ENCODE measurements at places on chromosomes 3 and 15. TPM values are rescaled to one million over a fixed set of nuclear protein-coding genes. Genes with fewer than 3 reads are reported as not detected.

DNA sequence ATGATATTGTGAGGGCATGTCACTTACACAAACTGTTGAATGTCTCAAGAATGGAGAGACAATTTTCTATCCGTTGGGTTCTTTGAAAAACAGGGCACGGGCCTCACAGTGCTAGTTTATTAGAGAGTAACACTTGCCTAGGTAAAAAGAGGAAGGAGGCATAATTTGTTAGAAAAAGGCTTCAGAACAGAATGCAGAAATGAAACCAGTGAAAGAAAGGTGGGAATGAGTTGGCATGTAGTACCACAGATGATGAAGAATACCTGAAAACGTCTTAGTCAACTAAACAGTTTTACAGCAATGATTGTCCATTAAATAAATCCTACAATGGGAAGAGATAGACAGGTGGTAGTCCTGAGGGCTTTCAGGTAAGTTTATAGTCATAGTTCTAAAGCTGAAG lies 1399.7 kb upstream of the CADM2 start:
- H3K4me3 ChIP-seq = no peak overlapping the region
- H3K4me1 ChIP-seq = no peaks in the 10 kb centered on the region

DNA sequence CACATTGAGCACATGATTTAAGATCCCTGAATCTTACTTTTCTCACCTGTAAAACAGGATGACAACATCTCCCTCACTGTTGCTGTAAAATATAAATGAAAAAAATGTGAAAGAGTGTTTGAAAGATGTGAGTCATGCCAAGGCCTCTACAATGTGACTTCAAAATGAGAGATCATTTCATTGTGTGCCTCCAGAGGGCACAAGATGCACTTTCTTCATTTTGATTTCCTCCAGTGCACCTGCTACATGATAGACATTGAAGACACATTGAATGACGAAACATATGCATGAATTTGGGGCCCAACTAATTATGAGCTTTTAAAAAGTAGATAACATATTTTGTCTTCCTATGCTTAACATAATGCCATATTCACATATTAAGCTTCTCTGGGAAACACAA lies 170.3 kb downstream of the MOBP start:
- no peak for DNase-seq
- no peak overlapping the region for H3K27ac ChIP-seq
- no peaks in the 10 kb centered on the region for H3K36me3 ChIP-seq
- no peak overlapping the region for H3K4me3 ChIP-seq
- H3K4me1 ChIP-seq = no peaks in the 10 kb centered on the region

- peak; percentile 79 for DNase-seq
- H3K27me3 ChIP-seq = no peaks in the 10 kb centered on the region
- peaks cover 58% of the 10 kb centered on the region for H3K4me1 ChIP-seq
- H3K4me3 ChIP-seq = peak within 1 kb of the TSS; percentile 94
- peak within 1 kb of the TSS; percentile 78 for H3K27ac ChIP-seq
Observed at GRCh38 chr15:74889883-74890664, at the start of gene MPI. Gene MPI (plus strand): TSS chr15:74890042. CDS start chr15:74890074, 32 bp downstream.

DNA sequence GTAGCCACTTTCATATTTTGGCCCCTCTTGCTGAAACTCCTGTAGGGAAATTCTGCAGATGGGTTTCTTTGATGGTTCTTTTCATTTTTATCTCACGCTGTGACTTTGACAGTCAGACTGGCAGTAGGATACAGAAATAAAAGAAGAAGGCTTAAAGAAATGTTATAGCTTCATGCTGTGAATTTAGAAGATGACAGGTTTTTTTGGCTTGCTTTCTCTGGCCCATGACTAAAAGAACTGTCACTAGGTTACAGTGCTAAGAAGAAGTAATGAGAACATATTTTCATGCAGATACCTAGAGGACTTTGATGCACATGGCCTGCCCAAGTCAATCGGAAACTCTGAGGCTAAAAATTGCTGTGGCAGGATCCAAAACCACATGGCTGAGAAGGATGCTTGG lies 334.5 kb downstream of the EPHA6 start:
- no peak for DNase-seq
- no peaks in the 10 kb centered on the region for H3K36me3 ChIP-seq
- H3K27ac ChIP-seq = no peak overlapping the region
- H3K27me3 ChIP-seq = no peaks in the 10 kb centered on the region
- no peaks in the 10 kb centered on the region for H3K4me1 ChIP-seq
- H3K4me3 ChIP-seq = no peak overlapping the region

GRCh38 chr3:75049533-75049932 lies 435.1 kb upstream of the CNTN3 start:
- H3K36me3 ChIP-seq = no peaks in the 10 kb centered on the region
- H3K27me3 ChIP-seq = no peaks in the 10 kb centered on the region
- no peak overlapping the region for H3K4me3 ChIP-seq
- DNase-seq = no peak
- no peaks in the 10 kb centered on the region for H3K4me1 ChIP-seq

DNA sequence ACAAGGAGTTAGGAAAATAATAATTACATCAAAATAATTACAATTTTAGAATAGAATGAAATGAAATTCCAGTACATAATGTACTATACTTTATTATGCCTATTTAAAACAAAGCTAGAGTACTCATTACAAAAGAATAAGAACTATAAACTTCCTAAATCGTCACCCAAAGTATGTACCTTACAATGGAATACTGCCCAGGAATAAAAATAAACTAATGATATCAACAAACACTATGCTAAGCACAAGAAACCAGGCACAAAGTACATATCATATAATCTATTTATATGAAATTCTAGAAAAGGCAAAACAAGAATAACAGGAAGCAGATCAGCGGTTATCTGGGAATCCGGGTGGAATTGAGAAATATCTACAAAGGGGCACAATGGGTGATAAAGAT lies 84.7 kb downstream of the MYO9A start:
- DNase-seq = no peak
- H3K27me3 ChIP-seq = no peaks in the 10 kb centered on the region
- H3K4me3 ChIP-seq = no peak overlapping the region
- H3K27ac ChIP-seq = no peak overlapping the region
- no peaks in the 10 kb centered on the region for H3K36me3 ChIP-seq

DNA sequence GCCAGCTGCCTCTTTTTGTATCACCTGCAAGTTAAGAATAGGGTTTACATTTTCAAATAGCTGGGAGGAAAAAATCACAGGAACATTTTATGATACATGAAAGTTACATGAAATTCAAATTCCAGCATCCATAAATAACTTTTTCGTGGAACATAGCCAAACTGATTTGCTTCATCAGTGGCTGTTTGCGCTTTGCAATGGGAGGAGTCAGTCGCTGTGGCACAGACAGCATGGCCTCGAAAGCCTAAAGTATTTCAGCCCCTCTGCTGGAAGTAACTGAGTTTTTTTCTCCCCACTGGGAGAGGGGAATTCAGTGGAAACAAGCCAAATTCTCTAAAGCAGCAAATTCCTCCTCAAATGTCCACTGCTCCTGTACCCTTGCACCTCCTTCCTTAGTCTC lies 271.9 kb downstream of the SUCLG2 start:
- H3K4me1 ChIP-seq = no peaks in the 10 kb centered on the region
- H3K27me3 ChIP-seq = no peaks in the 10 kb centered on the region
- H3K4me3 ChIP-seq = no peak overlapping the region
- H3K36me3 ChIP-seq = no peaks in the 10 kb centered on the region
- H3K27ac ChIP-seq = no peak overlapping the region

DNA sequence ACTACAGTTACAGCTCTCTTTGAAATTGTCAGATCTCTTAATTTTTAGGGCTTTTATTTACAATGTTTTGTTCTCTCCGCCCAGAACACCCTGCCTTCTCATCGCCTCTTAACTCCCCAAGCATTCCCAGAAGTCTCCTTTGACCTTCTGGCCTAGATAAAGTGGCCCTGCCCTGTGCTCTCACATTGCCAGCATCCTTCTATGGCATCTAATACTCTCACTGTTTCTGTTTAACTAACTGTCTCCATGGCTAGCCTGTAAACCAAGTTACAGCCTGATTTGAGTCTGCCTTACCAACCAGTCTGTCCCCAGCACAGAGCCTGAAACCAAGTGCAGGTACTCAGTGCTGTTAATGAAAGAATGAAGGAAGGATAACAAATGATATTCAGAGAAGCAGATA lies 19.9 kb downstream of the COL8A1 start:
- no peaks in the 10 kb centered on the region for H3K36me3 ChIP-seq
- H3K27me3 ChIP-seq = no peaks in the 10 kb centered on the region

FAM3D gene
- polyA plus RNA-seq = not detected

HRG gene
- polyA plus RNA-seq = not detected

EFCAB12 gene
- 0.09 TPM for polyA plus RNA-seq

VEPH1 gene
- polyA plus RNA-seq = not detected

SCAANT1 gene
- polyA plus RNA-seq = not detected

Measured in CD4-positive, alpha-beta memory T cell (primary cell).